ENCODE measurements at places on chromosomes 3 and 15.

- no peak for DNase-seq
Observed at GRCh38 chr15:84919106-84919667, 34.7 kb downstream of the SLC28A1 start.

- DNase-seq = no peak
Observed at GRCh38 chr3:186124592-186124991, 15.7 kb upstream of the ETV5 start.

DNA sequence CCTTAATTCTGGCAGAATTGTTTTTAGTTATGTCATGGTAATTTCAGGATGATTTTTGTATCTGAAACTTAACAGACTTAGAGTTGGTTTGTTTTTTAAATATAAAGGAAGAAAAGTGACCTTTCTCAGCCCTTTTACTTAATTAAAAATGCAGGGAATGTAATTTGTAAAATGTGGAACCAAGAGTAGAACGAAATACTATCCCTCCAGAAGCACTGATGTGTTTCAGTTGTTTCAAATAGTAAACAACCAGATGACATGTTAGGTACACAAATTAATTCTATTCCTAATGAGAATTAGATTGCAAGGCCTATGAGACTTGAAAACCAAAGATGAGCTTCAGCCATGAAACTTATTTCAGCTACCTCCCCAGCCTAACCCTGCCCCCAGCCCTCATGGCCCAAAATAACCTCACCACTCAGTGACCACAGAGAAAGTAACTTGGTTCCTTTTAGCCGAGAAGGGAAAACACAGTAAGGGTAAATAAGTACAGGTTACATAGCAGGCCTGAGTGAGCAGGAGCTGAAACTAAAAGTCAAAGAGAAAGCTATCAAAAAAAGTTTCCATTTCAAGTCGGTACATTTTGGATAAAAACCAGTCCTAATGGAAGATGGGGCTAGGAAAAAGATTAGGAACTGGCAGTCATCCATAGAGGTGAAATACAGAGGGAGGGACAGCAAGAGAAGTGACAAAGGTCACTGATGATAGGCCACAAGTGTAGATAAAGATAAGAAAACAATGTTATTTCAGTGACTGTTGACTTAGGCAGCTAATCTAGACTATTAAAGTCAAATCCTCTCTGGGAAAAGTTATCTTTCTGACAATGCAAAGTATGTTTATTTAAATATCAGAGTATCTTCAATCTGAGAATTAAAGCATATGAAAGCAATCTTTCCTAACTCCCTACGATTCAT lies 23.2 kb downstream of the SENP8 start:
- no peak for DNase-seq

- DNase-seq = no peak
Observed at GRCh38 chr3:172176061-172176770, 136.8 kb downstream of the FNDC3B start.

- no peak for DNase-seq
Observed at GRCh38 chr3:21909096-21909495, 158.1 kb upstream of the ZNF385D start.

- DNase-seq = no peak
Observed at GRCh38 chr3:96814651-96815567, 515 bp downstream of the EPHA6 start.

- no peak for DNase-seq
Observed at GRCh38 chr3:168165390-168166269, 69.9 kb upstream of the GOLIM4 start.

DNA sequence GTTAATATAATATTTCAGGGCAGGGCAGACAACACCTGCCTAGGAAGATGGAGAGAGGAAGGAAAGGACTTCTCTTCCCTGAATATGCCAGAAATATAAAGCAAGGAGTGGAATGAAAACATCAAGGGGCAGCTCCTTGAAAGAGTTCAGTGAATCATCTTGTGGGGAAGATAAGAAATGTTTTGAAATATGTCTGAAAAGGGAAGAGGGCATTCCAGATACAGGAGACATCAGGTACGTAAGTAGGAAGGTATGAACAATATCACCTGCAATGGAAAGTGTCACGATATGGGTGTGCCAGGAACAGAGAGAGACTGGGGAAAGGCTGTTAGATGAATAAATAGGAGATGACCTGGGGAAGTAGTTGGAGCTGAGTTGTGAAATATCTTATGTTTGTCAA lies 75.8 kb upstream of the WDR72 start:
- no peak for DNase-seq

DNA sequence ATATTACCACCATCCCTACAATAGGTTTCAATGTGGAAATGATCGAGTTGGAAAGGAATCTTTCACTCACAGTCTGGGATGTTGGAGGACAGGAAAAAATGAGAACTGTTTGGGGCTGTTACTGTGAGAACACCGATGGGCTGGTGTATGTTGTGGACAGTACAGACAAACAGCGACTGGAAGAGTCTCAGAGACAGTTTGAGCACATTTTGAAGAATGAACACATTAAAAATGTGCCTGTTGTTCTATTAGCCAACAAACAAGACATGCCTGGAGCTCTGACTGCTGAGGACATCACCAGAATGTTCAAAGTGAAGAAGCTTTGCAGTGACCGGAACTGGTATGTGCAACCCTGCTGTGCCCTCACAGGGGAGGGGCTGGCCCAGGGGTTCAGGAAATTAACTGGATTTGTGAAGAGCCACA lies 510 bp downstream of the ARL14 start:
- DNase-seq = no peak

DNA sequence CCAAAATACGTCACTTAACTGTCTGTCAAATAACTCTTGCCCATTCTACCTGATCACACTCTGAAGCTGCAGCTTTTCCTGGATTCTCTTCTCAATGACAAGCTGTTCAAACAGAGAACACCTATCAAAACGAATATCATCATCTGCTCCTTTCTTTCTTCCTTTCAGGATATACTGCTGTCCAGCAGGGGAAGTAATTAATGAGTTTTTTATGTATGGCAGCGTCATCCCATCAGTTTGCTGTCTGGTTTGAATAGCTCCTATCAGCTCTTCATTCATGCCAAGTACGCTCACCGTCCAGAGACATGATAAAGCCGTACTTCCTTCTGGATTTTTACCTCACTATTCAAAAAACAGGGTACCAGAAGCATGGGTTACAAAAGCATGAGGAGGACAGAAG lies at the start of gene CHRM5:
CHRM5 (plus strand) TSS at position 274 of the 400 bp plus-strand sequence. CDS start 94,221 bp downstream, outside the sequence.
- DNase-seq = no peak

- DNase-seq = no peak
Observed at GRCh38 chr3:175704366-175705055, 845.4 kb downstream of the NAALADL2 start.

- DNase-seq = no peak
Observed at GRCh38 chr3:80550174-80550573, 782.4 kb upstream of the ROBO1 start.
